ENCODE measurements at places on chromosomes 1 and 21.

GRCh38 chr1:167270349-167271092 lies 49.8 kb downstream of the POU2F1 start:
- no peak for DNase-seq

- no peak for DNase-seq
Observed at GRCh38 chr21:44078411-44078981, 28.7 kb upstream of the PWP2 start.

- DNase-seq, result peak; percentile 92
Observed at GRCh38 chr1:163875200-163875926, 553.6 kb downstream of the NUF2 start.

DNA sequence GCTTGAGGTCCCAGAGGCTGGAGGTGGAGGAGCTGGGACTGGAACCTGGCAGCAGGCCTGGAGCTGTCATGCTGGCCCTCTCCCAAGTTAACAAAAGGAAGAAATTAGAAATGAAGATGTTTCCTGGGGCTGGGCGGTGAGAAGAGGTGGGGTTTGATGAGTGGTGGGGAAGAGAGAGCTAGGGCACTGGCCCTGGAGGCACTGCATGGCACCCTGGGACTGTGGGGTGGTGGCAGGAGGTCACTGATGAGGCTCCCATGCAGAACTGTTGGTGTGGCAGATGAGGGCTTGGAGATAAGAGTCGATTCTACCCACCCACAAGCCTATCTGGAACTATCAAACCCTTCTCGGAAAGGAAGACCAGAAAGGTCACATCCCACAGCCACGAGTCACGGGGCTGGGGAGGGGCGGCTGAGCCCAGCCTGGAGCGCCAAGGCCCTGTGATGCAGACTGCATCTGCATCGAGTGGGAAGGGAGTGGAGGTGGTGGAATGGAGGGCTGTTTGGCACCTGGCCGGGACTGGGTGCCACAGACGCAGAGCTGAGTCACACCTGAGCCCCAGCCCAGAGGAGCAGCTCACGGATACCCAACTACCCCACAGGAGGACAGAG lies 29.4 kb downstream of the MRPL37 start:
- DNase-seq, result peak; percentile 68

- DNase-seq, result peak; percentile 24
Observed at GRCh38 chr1:200708769-200709168, 29.9 kb upstream of the CAMSAP2 start.

DNA sequence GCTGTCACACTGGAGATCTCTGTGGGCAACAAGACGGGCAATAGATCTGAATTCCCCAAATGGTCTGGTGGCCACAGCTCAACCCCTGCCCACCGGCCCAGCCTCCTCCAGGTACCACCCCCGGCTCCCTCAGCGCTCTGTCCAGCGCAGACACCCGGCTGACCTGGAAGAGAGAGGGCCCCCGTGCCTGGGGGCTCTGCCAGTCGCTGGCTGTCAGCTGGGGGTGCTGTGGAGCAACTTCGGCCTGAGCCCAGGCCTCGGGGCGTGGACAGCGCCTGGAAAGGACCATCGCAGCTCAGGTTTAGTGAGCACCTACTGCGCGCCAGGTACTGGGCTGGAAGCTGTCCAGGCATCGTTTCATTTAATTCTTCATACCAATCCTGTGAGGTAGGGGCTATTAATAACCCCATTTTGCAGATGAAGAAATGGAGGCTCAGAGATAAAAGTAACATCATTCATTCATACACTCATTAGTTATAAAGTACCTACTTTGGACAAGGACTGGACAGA lies 51.0 kb downstream of the AHDC1 start:
- DNase-seq, result no peak

DNA sequence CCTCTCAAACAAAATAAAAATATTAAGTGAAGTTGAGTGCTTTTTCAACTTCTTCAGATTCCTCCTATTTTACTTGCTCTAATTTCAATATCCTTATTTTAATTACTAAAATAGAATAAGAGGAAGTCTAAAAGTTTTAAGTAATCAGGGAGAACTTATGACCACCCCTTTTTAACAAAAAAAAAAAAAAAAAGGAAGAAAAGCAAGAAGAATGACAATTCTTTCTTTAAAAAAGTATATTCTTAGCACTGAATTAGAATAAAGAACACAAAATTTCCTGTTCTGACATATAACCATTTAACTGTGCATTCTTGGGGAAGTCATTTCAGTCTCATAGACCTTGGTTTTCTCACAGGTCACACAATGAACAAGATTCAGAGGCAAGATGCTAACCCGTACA lies 46.8 kb downstream of the SAMSN1 start:
- no peak for DNase-seq

- no peak for DNase-seq
Observed at GRCh38 chr1:1985375-1986050, 18.1 kb downstream of the CFAP74 start.

- no peak for DNase-seq
Observed at GRCh38 chr1:76496871-76497270, 370.4 kb upstream of the ST6GALNAC5 start.

GRCh38 chr1:42586016-42586415 lies 72.2 kb upstream of the PPIH start:
- no peak for DNase-seq

DNA sequence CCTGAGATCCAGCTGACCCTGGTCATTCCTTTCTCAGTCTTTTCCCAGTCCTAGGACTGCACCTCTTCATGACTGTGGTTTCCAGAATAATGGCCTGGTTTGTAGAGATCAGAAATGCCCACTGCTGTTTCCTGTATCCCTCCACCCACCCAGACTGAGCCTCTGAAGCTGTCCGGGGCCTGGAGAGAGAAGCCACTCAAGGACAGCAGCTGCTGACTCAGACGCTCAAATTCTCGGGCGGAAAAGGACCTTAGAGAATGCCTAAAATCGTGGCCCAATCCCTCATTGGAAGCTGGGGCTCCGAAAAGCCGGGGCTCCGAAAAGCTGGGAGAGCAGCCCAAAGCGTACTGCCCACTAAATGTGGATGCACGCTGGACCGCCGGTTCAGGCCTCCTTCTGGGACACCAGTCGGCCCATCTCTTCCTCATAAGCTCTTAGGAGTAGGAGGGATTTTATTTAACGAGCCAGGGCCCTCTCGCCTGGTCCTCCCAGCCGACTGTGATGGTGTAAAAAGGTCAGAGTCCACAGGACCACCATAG lies 7.8 kb upstream of the GPR61 start:
- DNase-seq, result peak; percentile 25

DNA sequence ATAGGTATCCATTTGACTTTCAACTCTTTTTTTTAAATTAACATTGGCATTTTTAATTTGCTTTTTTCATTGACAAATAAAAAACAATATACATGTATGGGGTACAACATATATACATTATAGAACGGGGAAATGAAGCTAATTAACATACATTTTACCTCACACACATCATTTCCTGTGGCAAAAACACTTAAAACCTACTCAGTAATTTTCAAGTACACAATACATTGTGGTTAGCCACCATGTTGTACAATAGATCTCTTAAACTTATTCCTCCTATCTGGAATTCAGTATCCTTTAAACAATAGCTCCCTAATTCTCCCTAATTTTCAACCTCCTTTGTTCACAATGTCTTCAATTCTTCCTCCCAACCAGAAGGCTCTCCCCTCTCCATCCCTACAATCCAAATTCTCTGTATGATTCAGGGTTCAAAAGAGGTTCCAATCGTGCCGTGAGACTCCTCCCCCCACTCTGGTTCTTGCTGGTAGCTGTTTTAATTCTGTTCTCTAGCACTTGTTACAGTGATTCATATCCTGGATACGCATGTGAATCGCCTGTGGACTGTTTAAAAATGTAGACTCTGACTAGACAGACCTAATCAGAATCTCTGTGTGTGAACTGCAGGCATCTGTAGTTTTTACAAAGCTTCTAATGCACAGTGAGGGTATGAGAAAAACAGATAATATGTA lies 87.6 kb upstream of the DUSP10 start:
- peak; percentile 97 for DNase-seq

DNA sequence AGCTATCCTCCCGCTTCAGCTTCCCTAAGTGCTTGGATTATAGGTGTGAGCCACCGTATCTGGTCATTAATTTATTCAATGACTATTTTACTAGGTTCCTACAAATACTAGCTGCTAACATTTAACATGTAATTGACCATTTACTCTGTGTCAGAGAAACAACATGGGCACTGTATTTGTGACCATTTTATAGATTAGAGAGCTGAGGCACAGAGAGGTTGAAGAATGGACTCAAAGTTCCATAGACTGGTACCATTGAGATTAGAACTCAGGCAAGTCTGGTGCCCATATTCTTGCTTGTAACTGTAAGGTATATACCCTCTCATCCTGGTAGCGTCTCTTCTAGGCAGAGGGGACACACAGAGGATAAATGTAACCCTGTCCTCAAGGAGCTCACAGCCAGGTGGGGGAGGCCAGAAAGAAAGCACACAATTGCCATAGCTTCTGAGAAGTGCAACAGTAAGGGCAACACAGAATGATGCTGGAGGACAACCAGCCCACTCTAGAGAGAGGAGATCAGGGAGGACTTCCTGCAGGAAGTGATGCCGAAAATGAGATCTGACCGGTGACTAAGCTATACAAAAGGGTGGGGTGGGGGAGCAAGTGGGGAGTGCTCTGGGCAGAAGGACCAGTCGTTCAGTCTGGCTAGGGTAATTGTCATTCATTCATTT lies 3.8 kb downstream of the SRARP start:
- DNase-seq, result no peak

- DNase-seq, result no peak
Observed at GRCh38 chr1:219560856-219561255, 52.0 kb downstream of the ZC3H11B start.

- DNase-seq, result no peak
Observed at GRCh38 chr21:38688068-38688467, 117.7 kb upstream of the ETS2 start.

GRCh38 chr1:222976453-222976852 lies 161.6 kb downstream of the DISP1 start:
- DNase-seq, result no peak

- DNase-seq, result no peak
Observed at GRCh38 chr1:50300297-50300696, 122.9 kb downstream of the DMRTA2 start.

DNA sequence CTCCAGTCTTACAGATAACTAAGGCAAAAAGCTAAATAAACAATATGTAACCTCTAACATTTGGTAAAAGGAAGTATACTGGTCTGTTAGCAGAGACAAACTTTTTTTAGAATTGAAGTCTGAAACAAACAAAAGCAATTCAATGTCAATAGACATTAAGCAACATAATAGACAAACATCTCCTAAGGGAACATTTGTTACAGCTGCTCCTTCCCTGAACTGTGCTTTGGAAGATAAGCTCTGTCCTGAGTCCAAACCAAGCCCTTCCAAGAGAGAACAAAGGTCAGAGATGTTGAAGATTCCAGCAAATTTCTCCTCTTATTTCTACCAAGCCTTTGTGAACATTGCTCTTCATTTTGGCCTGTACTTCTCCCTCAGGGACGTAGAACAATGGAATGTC lies 25.3 kb downstream of the FMO2 start:
- DNase-seq, result no peak

DNA sequence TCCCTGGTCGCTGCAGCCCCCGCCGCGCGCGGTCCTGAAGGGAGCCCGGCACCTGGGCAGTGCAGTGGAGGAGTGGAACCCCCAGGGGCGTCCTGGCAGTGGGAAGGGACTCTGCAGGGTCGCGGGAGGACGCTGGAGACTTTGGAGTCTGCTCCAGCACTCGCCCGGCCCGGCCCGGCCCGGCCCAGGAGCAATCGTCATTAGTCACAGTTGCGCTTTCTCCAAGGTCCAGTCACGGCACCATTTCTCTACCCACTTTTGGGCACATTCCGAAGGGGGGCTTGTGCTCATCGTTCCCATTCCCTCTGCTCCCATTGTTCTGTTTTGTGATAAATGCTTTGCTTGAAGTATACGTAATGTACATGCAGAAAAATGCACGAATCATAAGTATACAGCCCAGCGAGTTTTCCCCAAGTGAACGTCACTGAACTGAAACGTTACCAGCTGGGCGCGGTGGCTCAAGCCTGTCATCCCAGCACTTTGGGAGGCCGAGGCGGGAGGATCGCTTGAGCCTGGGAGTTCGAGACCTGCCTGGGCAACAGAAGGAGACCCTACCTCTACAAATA lies 999 bp downstream of the THAP3 start:
- DNase-seq, result peak; percentile 61

GRCh38 chr1:112544011-112544688 lies 35.4 kb downstream of the WNT2B start:
- peak; percentile 95 for DNase-seq

- no peak for DNase-seq
Observed at GRCh38 chr1:19824541-19824940, 9.5 kb upstream of the RNF186 start.

All from EH (cell line).